Activated CD4-positive, alpha-beta T cell treated with anti-CD3 and anti-CD28 coated beads, Interleukin-2, amount 50 U/mL, for 24 hours (primary cell): ENCODE measurements at places on chromosomes 4 and X.

DNA sequence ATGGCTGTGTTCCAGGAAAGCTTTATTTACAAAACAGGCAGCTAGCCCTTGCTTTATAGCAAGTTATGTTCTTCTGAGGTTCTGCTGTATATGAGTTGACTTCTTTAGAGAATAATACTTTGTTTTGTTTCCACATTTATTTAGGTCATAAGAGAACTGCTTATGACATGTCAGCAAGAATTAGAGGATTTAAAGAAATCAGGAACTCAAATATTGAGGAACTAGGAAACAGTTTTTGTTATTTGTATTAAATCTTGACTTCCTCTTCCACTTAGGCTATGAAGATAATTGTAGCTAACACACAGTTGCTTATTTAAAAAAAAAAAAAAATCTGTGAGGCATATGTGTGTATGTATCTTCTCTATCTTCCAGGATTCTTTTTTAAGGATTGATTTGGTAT is 14.3 kb downstream of the ZRSR2 start:
- no peak for DNase-seq

DNA sequence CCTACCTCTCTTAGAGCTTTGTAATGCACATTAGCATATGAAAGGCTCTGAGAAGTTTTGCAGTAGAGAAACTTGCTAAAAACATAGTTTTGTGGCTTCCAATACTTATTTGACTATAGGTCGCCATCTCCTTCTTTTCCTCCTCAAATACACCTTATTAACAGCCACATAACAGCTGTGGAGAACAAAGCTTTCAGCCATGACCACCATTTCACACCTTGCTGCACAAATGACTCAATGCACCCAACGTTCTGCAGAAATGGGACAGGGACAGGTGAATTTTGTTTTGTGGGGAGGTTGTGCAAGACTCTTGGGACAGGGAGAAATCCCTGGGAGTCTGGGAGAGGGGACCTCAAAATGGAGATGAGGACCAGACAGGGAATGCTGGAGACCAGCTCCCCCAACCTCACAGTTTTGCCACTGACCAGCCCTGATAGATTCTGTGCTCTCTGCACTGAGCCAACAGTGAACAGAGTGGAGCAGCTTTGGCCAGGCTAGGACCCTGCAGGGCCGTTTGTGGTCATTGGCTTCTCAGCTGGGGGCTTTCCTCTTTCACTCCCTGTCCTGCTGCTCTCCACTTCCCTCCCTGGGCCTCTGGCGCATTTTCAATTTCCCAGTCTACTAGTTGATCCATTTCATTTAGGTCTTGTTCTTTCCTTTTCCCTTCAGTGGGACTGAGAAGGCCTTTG is 16.6 kb downstream of the FRMPD3 start:
- DNase-seq: no peak

GRCh38 chrX:46327566-46328115 is 217.6 kb downstream of the ZNF674 start:
- DNase-seq: no peak

GRCh38 chr4:25112366-25112994 is 47.8 kb downstream of the SEPSECS start:
- DNase-seq: no peak

- peak; percentile 77 for DNase-seq
These were observed 179.9 kb upstream of the PPP3CA start for GRCh38 chr4:101527188-101527587.

- no peak for DNase-seq
These were observed 41.3 kb downstream of the KIF4A start for GRCh38 chrX:70331161-70331560.

- no peak for DNase-seq
These were observed 27.4 kb downstream of the RNF212 start for GRCh38 chr4:1086011-1086410.
